Brain (organoid and tissue), 16 donors: ENCODE measurements at places on chromosomes 1 and 21. TPM values are rescaled to one million over a fixed set of nuclear protein-coding genes. Genes with fewer than 3 reads are reported as not detected.
A peak's percentile ranks its signal among the peaks of the same experiment; 100 is the strongest.

Gene PM20D1
- not detected for polyA plus RNA-seq

Gene SLC44A5
- 0.22 TPM for polyA plus RNA-seq

Gene YY1AP1
- 70.1 TPM for polyA plus RNA-seq

Gene GPR52
- not detected for polyA plus RNA-seq

Gene MYOG
- not detected for polyA plus RNA-seq

Gene FCRLB
- 0.58 TPM for polyA plus RNA-seq

Gene PSMG1
- 51.1 TPM for polyA plus RNA-seq

Gene TPTE
- polyA plus RNA-seq: not detected

Gene HMGN2
- polyA plus RNA-seq: 1,696 TPM

Gene ZNF670
- polyA plus RNA-seq: 3.8 TPM

Gene PTGER3
- polyA plus RNA-seq: 0.08 TPM

Gene KIF17
- 12.0 TPM for polyA plus RNA-seq

Gene HSD3B1
- not detected for polyA plus RNA-seq

- DNase-seq: no peak
These were observed 135.4 kb upstream of the SOD1 start for GRCh38 chr21:31524140-31524539.

- no peak for DNase-seq
These were observed 10.9 kb upstream of the RGS5 start for GRCh38 chr1:163213626-163214025.

DNA sequence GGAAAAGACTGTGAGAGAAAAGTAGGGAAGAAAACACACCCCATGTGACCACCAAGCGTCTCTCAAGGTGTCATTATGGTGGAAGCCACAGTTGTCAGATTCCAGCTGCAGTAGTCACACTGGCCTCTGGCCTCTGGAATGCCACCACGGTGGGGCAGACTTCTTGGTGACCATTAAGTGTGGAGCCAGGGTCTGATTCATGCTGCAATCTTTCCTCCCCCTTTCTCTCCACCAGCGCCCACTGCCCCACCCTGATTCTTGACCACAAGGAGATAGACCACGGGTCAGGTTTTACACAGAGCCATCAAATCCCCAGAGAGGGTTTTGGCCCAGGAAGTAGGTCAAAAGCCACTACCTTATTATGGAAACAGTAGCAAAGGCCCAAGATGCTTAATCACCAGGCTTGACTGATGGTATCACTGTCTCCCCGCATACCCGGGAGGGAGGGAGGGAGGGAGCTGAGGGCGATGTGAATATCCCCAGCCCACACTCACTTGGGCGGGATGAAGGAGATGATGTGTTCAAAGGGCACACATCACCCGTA, 52.7 kb upstream of the GRHL3 start:
- DNase-seq: no peak

GRCh38 chr1:68361346-68361910, 88.3 kb downstream of the RPE65 start:
- no peak for DNase-seq

DNA sequence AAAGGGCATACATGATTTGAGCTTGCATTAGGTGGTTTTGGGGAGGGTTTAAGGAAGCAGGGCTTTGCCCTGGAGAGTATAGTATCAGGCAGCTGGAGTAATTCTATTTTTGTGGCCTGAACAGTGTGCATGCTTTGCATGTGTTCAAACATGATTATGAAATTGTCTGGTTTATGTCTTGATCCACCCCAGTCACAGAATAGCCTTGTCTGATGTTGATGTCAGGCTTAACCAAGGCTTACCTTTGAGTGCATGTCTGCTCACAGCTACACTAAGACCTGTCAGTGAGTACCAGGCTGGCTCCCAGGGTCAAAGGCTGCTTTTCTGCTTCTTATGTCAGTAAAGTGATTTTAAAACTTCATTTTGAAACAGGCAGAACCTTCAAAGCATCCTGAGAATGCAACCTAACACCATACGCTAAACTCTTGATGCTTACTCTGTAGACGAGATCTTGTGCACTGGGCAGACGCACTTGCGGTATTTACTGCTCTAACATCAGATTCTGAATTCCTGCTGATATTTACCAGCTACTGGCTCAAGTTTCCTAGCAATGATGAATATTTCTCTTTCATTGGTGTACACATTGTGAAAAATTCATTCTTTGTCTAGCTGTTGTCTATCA, 78.9 kb downstream of the MAP3K21 start:
- DNase-seq: peak; percentile 11

GRCh38 chr1:177142010-177142409, 22.5 kb downstream of the ASTN1 start:
- DNase-seq: no peak

DNA sequence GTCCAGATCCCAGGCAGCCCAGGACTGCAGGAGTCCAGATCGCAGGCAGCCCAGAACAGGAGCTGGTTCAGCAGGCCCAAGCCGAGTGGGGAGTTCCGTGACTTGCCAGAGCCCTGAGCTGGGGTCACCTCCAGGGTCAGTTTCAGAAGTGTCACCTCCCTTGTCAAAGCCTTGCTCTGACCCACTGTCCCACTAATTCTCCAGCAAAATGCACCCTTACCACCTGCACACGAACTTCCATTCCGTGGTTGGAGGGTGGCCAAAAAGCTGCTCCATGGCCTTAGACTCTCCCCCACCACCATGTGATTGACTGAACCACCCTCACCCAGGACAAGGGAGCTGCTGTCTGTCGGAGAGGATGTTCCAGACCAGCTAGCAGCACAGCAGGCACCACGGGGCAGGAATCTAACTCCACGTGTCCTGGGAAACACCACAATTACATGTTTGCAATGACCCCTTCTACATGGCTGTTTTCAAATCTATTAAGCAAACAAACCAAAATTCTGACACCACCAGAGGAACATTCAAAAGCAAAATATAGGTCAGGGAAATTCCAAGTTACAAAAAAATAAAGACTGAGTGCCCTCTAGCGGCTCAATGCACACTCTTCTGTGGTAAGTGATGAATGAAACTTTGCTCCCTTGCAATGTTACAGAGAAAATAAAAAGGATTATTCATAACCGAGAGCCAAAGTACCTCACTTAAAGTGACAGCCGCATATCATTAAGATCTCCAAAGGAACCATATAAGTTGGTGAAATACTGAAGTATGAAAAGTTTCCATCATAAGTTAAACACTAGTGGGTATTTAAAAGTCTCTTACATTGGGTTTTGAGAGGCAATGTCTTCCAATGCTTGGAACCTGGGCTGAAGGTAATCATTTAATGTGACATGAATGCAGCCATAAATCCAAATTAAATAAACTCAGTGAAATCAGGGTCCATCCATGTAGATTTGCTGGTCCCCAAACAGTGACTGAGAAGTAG, 76.3 kb downstream of the NPHP4 start:
- DNase-seq: peak; percentile 70

GRCh38 chr1:1619917-1620361, 4.6 kb downstream of the MIB2 start:
- DNase-seq: no peak

DNA sequence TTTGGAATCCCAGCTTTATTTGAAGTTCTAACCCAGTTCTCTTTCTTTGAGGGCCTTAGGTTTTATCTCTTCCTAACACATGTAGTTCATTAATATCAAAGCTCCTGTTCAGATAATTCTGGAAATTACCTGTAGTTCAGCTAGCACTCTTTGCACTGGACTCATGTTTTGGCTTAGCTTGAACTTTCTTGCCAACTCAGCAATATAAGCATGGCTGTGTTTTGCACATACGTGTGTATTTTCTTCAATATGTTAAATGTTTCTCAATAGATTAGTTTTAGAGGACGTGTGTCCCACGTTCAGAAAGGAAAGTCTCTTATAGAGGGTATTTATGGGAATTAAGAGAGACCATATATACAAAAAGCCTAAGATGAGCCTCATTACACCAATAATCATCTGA, 271.8 kb upstream of the USP25 start:
- no peak for DNase-seq

DNA sequence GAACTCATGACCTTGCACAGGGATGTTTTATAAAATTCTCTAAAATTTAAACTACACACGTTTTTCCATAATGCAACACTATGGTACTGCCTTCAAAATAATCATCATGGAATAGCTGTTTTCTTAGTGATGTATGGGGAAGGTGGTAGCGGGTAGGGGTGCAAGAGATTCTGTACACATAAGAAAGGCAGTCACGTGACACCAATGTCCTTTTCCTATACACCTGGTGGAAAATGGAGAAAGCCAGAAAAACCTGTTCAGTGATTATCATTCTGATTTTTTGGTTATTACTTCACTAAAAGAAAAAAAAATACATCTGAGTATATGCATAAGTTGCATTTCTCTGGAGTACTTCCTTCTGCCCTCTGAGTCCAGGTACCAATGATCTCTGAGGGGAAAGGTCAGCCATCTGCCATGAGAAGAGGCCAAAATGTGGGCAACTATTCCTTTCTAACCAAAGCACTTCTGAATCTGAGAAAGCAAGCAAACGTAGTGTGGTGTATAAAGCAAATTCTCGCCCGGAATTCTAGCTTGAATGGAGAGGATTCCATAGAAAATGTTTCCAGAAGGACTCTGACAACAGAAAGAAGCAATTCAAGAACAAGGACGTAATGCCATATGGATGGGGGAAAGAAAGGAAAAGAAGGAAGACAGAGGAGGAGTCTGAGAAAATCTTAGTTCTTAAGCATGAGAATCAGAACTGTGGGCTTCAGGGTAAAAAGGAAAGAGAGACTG, 137.3 kb downstream of the RERE start:
- no peak for DNase-seq

DNA sequence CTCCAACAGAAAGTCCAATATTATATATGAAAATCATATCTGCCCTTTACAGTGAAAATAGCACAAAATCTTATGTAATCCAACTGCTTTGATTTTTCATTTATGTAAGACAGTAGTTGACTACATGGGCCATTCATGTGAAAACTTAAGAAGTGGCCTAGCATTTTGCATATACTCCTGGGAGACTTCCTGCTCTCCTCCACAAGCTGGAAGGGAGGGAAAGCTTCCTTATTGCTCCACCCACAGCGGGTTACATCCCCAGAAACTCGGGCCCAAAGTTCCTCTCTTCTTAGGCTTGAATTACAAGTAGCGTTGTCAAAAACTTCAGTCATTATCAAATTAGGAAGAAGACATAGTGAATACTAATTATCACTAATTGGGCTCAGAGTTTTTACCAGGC, 29.2 kb downstream of the FYB2 start:
- no peak for DNase-seq

GRCh38 chr1:64733581-64734286, 11.1 kb upstream of the RAVER2 start:
- no peak for DNase-seq

GRCh38 chr1:44012404-44012803, 18.9 kb downstream of the SLC6A9 start:
- no peak for DNase-seq

DNA sequence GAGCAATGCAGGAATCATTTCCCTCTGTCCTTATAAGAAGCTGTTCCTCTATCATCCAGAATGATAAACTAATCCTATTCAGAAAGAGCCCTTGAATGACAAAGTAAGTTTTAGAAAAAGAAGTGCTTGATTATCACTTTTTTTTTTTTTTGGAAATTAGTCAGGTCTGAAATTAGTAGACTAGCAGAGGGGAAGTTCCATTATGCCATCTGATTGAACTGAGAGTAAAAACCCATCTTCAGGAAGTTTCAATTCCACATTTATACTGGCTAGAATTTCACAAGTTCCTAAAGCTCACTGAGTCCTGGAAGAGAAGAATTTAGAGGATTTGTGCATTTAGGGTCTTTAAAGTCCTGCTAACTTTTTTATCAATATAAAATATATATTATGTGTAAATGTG, 128.8 kb upstream of the COA6 start:
- DNase-seq: no peak

DNA sequence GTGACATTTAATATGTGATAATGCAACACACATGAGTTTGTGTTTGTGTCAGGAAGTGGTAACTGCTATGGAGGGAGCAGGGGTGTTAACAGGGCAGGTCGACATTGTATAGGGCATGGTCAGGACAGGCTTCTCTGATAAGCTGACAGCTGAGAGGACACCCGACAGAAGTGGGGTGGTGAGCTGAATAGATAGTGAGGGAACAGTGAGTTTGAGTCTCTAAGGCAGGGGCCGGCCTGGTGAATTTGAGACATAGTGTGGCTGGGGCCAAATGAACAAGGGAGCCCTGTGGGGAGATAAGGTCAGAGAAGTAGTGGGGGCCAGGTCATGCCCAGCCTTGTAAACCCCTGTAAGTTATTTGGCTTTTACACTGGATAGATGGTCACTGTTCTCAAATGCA, 217.4 kb upstream of the KIAA0040 start:
- no peak for DNase-seq

GRCh38 chr1:86387916-86388627, 8.1 kb downstream of the ODF2L start:
- DNase-seq: no peak

DNA sequence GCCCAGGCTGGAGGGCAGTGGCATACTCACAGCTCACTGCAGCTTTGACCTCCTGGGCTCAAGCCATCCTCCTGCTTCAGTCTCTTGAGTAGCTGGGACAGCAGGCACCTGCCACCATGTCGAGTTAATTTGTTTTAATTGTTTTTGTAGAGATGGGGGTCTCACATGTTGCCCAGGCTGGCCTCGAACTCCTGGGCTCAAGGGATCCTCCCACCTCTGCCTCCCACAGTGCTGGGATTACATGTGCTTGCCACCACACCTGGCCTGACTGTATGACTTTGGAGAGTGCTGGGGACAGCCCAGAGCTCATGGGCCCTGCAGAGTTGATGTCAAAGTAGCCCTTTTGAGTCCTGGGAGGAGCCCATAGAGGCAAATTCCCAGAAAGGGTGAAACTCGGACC, 1.8 kb downstream of the OBSCN start:
- DNase-seq: no peak

DNA sequence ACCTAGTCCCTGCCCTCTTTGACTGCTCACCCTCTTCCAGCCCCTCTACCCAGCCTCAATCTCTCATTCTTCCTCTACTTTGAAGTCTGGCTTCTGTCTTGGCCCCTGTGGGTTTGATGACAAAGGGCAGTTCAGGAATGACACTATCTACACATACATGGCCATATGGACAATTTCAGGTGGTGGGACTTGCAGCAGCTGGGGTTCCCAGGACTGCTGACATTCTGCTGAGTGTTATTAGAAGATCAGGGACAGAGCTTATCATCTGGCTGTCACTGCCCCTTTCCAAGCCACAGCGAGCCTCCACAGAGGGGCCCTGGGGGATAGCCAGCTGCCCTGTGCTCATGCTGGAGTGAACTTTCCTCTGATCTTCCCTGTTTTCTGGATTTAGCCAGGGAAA, 97.4 kb upstream of the IPO9 start:
- no peak for DNase-seq

- DNase-seq: no peak
These were observed 2.8 kb downstream of the CFHR4 start for GRCh38 chr1:196890668-196891067.
